ENCODE measurements at places on chromosomes 12 and 14. TPM values are rescaled to one million over a fixed set of nuclear protein-coding genes. Genes with fewer than 3 reads are reported as not detected.

Gene GDF11
- 8.6 TPM for total RNA-seq

Gene DIO3
- total RNA-seq = 0.49 TPM

Gene CCND2
- total RNA-seq = 145 TPM

Gene KCNC2
- 16.5 TPM for total RNA-seq

Data from temporal lobe (tissue), 4 donors.